ENCODE measurements at places on chromosomes 2 and 18.

- DNase-seq: no peak
These were observed 417.0 kb downstream of the SLC4A3 start for GRCh38 chr2:220044383-220044782.

GRCh38 chr2:166042768-166043390 is 84.9 kb downstream of the SCN1A start:
- no peak for DNase-seq

GRCh38 chr18:26657631-26658581 is 109.6 kb upstream of the KCTD1 start:
- no peak for DNase-seq

GRCh38 chr18:62486290-62486964 is 36.4 kb upstream of the ZCCHC2 start:
- no peak for DNase-seq

DNA sequence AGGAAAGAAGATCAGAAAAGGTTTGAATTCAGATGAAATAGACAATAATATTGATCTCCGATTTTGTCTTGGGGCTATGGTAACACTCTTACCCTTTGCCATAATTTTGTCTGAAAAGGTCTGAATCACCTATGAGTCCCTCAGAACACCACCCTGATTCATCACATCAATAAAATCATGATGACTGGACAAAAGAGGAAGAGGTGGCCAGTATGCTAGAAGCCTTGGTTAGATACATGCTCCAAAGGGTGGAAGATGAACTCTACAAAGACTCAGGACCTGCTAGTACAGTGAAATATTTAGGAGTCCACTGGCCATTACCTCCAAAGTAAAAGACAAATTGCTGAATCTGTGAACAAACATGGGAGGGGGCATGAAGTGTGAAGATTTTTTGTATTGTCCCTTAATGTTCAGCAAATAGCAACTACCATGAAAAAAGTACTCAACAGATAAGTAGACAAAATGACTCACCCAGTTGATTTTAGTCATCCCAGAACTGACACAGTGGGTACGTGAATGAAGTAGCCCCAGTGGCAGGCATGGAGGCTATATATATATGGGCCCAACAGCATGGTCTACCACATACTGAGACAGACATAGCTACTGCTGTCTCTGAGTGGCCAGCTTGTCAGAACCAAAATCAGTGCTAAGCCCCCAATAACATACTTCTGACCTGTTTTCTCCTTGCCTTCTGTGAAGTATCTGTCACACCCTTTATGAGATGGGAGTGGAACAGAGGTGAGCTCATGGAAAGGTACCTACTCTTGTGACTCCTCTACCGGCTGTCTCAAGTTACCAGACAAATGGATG is 36.5 kb upstream of the GLS start:
- DNase-seq: no peak

GRCh38 chr2:102975996-102976975 is 214.5 kb downstream of the TMEM182 start:
- DNase-seq: no peak

DNA sequence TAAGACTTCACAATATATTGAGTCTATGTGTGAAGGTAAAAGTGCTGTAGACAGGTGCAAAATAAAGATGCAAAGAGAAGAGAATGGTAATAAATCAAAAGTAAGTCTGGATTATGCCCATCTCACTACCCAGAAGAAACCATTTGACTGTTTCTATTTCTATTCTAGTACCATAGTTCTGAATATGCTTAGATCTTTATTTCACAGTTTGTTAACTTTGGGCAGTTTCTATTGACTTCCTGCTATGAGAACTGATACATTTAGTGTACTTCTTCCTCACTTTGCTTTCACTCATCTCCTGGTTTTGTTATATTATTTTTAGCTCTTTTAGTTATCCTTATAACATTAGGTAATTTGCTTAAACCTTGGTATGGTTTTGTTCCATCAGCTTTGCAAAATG is 94.9 kb downstream of the HS1BP3 start:
- no peak for DNase-seq

GRCh38 chr2:230131366-230131765 is 62.6 kb upstream of the SLC16A14 start:
- DNase-seq: no peak

- no peak for DNase-seq
These were observed 194.4 kb downstream of the SLC8A1 start for GRCh38 chr2:40257340-40258134.

DNA sequence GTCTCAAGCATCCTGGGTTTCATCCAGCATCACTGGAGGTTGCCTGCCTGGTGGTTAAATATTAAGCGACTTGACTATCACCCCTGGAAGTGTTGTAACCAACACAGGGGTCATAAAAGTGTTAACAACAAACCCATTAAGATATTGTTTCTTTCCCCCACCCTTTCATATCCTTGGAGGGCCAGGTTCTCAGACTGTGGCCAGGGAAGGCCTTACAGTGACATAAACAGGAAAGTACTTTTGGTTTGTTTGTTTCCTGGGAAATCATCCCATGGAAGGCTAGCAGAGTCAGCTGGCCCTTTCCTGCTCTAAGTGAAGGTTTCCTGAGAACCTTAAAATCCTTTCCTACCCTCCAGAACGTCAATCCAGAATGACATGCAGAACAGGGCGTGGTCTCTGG is 160.9 kb downstream of the CLIP4 start:
- no peak for DNase-seq

DNA sequence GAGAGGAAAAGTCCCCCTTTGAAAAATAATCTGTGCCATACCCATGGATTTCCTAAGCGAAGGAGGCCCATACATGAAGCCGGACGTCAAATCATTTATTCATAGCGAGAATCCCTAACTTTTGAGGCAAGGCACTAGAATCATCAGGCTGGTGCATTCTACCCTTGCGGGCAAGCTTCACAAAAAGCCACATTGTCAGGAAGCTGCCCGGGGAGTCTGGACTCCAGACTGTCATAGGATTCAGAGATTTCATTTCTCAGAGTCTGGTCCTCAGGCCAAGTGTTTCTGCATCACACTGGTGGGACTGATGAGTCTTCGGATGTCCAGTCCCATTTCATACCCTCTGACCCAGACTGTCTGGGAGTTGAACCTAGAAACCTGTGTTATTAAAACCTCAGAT is 8.9 kb downstream of the SLC9A4 start:
- DNase-seq: no peak

GRCh38 chr2:190938771-190939335 is 58.2 kb downstream of the GLS start:
- no peak for DNase-seq

- no peak for DNase-seq
These were observed 381.8 kb upstream of the NRXN1 start for GRCh38 chr2:51413726-51414125.

DNA sequence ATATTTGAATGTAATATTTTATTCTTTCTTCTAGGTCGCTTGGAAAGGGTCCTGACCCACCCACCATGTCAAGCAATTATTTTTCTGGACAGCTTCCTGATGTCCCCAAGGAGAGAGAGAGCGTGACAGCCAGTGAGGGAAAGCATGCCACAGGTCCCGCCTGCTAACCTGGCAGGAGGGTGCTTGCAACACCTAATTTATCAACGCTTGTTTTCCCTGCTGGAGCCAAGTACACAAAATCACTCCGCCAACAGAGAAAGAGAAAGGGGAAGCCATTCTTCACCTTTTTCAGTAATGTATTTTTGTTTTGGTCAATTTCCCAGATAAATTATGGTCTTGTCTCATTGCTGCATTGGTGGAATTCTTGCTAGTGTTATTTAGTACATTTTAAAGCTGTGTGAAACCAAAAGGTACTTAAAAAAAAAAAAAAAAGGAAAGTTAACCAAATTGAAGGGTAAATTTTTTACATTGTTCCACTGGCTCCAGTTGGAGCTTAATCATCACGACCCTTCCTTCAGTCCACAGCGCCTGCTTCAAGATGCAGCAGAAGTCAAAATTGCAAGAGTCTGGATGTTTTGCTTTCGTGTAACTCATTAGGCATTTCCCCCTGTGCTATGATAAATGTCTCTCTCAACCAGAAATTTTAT is 88.5 kb upstream of the COPS8 start:
- no peak for DNase-seq
